CD4-positive, alpha-beta T cell treated with Interleukin-15 for 4 hours (primary cell): ENCODE measurements at places on chromosomes 2 and 18.

DNA sequence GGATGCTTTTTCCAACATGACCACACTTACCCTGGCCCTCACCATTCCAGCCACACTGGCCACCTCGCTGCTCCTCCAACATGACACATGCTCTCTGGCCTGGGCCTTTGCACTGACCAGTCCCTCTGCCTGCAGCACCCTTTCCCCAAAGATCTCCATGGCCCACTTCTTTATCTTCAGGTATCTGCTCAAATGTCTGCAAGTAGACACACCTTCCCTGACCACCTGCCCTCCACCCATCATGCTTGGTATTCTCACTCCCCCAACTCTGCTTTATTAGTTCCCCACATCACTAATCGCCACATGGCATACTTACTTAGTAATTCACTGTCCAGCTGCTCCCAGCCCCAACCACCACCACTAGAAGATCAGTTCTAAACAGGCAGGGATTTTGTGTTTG lies 214.2 kb downstream of the BCL11A start:
- DNase-seq: no peak

DNA sequence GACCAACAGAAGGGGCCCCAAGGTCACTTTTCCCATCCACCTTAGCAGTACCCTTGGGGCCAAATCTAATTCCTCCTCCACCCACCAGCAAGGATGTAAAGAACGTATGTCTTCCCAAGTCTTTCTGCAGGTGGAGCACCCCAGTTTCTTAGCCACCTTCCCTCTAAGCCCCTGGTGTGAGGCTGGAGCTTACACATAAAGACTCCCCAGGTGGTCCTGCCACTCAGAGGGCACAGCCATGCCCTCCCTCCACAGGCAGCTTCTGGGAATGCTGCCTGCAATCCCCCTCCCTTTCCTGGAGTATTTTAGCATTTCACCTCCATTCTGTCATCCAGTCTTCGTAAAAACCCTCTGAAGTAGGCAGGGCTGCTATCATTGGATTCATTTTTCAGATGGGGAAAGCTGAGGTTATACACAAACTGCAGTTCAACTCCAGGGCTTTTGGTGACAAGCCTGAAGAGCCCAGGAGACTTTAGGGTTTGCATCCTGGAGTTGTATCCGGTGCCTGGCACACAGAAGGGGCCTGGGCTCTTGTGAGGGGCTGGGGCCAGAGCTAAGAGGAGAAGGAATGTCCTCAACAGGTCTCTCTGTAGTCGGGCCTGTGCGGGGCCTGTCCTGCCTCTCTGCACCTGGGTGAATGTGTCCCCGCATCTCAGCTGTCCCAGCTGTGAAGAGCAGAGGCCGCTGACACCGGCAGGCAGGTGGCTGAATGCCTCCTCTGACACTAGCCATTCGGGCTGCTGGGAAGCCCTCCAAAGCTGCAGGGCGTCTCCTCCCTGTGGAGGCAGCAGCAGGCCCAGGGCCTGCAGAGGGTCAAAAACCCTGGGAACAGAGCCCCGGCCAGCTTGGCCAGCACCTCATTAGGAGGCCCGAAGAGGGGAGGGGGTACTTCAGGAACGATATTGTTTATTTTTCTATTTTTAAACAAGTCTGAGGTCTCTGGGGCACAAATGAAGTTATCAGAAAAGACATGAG lies 27.6 kb downstream of the CIB4 start:
- DNase-seq: no peak

DNA sequence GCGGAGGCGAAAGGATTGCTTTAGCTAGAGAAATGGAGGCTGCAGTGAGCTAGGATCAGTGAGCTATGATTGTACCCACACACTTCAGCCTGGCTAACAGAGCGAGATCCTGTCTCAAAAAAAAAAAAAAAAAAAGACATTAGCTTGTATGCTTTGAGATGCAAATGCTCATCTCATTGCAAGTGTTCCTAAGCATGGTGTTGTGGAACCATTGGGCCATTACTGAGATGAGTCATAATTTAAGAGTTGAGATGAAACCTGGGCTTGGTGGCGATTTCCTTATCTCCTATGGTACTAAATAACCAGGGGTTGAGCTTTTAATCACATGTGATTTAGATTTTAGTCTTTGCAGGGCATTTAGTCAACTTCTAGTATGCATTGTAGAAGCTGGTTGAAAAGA lies 2.2 kb downstream of the PLEKHA3 start:
- peak; percentile 6 for DNase-seq

- DNase-seq: no peak
These were observed 34.9 kb downstream of the SLC38A11 start for GRCh38 chr2:164920430-164920829.

DNA sequence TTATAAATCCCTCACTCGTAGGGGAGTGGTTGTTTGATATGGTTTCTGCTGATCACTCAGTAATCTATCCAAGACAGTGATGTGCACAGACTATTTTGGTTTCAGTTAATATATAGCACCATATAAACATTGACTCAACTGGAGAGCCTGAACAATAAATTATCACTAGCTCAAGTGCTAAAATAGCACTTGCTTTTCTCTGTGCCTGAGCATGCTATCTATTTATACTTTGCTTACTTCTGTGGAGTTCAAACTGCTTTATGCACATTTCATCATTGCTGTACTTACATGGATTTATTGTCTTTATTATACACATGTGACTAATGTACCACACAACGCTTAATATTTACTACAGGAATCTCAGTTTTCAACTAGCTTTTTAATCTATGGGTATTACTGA lies 133.6 kb downstream of the BCL2 start:
- no peak for DNase-seq

- DNase-seq: no peak
These were observed 270.8 kb upstream of the DCC start for GRCh38 chr18:52069201-52069600.

GRCh38 chr2:84946204-84947009 lies 24.6 kb upstream of the KCMF1 start:
- DNase-seq: peak; percentile 72

DNA sequence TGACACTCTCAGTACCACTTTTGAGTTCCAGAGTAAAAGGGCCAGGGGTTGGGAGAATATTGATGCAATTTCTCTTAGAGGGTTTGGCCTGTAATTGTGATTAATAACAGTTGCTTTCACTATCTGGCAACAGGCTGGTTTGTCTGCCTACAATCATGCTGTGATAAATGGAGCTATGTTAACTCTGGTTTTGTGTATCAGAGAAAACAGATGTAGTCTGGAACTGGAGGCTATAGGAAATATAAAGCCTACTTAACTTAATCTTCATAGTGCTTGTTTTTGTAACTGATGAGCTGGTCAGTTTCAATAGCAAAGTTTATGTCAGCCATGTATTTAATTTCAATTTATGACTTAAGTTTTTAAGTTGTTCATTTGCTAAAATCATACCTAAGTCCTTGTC lies 138.0 kb downstream of the AGPS start:
- DNase-seq: no peak

DNA sequence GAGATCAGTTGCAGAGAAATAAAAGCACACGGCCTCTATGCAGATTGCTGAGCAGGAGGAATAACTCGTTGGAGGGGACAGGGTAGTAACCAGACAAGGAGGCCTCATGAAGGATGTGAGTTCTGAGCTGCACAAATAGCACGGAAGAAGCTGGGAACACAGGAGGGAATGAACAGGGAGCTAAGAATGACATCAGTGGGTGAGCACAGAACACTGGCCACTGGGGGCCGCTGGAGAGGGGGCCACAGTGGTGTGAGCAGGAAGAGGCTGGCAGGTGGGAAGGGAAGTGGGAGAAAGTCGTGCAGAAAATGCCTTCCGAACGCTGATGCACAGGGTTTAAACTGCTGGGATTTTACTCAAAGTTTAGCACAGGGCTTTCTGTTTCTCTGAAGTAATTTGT lies 61.0 kb downstream of the ZAP70 start:
- no peak for DNase-seq

DNA sequence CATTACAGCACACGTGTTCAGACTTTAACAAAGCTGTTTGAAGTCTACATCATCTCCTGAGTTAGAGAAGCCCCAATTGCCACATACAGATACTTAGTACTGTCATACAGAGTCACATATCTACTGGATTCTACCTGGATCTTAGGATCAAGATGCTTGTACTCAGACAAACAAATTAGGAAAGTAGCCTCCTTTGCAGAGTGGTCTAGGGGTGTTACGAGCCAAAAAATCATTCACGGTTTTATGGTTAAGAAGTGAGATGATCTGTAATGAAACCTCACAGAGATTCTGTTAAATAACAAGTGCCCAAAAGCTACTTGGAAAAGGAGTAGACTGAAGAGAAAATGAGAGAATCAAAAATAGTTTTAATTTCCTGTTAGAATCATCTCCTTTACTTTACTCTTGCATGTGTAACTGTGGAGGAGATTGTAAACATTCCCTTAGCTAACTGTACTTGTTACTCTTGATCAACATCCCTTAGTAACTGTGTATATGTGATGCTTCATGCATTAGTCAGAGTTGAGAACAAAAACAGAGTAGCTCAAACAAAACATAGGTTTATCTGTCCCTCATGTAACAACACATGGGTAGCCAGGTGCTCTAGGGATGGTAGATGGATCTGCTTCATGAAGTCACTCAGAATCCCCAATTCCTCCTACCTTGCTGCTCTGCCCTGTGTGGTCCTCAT lies 16.4 kb upstream of the IL1RL1 start:
- DNase-seq: no peak

DNA sequence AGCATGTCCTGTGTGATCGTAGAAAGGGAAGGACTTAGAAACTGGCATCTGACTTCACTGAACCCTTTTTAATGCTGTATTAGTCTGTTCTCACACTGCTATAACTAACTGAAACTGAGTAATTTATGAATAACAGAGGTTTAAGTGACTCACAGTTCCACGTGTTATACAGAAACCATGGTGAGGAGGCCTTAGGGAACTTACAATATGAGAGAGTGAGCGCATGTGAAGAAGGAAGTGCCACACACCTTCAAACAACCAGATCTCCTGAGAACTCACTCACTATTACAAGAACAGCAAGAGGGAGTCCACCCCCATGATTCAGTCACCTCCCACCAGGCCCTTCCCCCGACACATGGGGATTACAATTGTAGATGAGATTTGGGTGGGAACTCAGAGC lies 811.3 kb downstream of the CPS1 start:
- DNase-seq: no peak

DNA sequence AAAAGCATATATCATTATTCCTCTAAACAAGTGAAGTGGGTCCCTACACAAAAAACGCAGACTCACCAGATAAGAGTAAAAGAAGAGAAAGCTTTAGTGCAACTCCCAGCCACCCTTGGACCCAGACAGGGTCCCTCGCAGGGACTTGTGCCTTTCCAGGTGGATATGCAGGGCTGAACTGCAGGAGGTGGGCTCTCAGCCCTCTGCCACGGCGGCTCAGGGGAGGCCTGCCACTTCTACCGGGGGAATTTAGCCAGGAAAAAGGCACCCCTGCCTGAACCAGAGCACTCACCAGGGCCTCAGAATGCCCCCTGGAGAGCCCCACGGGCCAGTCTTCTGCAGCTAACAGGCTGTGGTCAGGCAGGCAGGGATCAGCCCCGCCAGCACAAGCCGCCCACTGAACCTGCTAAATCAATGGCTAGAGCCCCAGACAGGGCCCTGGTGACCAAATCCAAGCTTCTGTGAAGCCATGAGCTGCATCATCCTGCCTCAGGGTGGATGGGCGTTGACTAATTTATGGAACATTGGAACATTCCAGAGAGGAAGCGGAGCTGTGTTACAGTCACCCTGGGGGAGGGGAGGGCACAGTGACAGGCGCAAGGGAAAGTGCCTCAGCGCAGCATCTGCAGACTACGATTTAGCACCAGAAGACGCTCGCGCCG lies 209.3 kb downstream of the EIPR1 start:
- DNase-seq: no peak

GRCh38 chr2:218296200-218296599 lies 3.9 kb upstream of the TMBIM1 start:
- no peak for DNase-seq

DNA sequence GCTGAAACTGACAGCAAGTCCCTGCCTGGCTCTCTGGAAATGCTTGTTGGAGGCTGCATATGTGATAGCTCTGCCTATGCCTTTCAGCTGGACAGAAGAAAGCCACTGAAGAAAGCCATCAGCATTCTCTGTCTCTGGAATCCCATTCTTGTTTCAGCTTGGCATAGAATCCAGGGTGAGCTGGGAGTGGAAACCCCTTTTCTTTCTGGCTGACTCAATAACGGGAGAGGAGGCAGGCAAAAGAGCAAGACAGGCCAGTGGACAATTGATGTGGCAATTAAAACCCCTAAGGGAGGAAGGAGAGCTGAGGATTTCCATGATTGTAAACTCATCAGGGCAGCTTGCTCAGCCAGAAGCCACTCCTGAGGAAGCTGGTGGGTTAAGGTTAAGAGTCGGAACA lies 208.1 kb downstream of the CLIP4 start:
- DNase-seq: no peak

- DNase-seq: no peak
These were observed 1.3 kb upstream of the LYPD6 start for GRCh38 chr2:149329068-149329467.

- no peak for DNase-seq
These were observed 370 bp upstream of the ZNF804A start for GRCh38 chr2:184598002-184598315.

DNA sequence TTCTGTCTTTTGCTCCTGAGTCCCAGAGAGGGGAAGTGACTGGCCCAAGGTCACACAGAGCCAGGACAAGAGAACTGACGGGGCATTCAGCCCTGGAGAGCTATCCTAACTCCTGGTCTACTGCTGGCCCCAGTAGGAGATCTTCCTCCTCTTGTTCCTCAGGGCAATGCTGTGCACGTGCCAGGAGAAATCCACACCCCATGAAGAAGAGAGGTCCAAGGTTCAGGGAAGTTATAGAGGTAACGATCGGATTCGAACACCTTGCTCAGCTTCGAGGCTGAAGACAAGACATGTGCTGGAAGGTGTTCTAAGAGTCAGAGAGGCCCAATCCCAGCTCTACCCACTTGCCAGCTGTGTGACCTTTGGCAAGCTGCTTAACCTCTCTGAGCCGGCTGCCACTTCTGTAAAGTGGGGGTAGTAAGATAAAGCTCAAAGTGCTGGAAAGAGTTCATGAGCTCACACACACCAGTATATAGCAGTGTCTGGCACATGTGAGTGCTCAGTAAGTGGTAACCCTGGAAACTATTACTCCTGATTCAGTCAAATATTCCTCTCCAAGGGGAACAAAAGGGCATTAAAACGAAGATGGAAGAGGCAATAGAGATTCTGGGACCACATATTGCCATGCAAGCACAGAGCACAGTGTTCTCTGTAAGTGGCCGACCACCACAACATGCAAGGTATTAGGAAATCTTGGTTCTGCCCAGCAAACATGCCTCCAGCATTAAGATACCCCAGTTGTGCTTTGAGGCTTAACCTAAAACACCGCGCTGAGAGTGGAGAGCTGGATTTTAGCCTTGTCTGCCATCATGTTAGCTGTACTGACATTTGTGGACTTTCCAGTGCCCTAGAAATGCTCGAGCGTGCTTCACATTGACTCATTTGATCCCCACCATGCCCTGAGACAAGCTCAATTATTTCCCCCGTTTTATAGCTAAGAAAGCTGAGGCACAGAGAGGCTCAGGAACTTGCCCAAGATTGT lies 25.6 kb downstream of the SERTAD2 start:
- no peak for DNase-seq
